Spinal cord (tissue), 10 donors: ENCODE measurements at places on chromosomes 7 and 10.

DNA sequence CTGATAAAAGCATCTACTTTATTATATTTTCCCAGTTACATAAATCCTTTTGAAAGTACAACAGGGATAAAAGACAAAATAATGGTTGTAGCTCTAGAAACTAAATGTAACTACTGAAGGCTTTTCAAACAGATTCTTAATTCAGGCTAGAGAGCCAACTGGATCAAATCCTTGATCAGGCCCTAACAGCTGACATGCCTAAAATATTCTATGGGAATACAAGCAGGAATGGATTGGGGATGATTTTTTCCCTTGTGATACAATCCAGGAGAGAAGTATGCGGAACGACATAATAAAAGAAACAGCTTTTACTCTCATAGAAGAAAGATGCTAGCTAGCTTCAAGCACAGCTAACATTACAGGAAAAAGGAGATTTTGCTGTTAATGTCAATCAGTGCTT is 49.0 kb downstream of the NT5C2 start:
- peak; percentile 3 for DNase-seq

DNA sequence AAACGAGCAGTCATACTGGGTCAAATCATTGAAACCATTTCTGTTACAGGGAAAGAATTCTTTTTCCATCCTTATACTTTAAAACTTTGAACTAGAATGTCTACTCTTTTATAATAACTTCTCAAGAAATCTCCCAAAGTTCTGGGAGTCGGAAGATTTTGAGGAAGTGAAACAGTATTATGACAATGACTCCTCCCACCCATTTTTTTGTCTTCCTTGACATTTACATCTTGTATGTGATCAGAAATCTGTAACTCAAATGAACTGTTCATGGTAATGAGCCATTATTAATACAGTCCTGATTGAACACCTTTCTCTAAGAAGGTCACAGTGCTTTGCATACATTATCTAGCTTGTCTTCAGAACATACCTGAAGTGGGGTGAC is 227.4 kb downstream of the CELF2 start:
- DNase-seq = no peak

DNA sequence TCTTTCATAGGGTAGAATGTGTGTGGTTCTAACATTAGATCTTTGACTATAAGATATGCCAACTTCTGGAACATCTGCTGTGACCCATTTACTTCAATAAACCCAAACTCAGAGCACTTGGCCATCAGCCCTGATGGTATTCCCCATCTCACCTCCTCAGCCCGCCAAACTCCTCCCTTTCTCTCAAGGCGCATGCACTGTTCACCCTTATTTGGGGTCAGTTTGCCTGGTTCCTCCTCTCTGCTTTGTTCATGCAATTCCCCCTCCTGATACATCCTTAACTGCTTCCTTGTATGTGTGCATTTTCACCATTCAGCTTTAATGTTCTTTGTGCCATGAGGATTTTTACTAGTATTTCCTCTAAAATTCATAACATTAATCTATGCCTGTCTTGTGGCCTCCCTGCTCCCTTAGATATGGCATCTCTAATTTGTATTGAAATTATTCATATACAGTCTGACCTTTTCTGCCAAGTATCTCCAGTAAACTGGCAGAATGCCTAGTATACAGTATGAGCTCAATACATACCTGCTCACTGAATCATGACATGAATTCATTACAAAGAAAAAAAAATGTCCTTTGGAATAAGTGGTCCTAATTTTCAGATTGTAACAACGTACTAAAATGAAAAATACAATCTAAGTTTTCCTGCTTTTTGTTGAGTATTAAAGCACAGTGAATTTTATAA is 336.8 kb upstream of the IGFBP3 start:
- no peak for DNase-seq

DNA sequence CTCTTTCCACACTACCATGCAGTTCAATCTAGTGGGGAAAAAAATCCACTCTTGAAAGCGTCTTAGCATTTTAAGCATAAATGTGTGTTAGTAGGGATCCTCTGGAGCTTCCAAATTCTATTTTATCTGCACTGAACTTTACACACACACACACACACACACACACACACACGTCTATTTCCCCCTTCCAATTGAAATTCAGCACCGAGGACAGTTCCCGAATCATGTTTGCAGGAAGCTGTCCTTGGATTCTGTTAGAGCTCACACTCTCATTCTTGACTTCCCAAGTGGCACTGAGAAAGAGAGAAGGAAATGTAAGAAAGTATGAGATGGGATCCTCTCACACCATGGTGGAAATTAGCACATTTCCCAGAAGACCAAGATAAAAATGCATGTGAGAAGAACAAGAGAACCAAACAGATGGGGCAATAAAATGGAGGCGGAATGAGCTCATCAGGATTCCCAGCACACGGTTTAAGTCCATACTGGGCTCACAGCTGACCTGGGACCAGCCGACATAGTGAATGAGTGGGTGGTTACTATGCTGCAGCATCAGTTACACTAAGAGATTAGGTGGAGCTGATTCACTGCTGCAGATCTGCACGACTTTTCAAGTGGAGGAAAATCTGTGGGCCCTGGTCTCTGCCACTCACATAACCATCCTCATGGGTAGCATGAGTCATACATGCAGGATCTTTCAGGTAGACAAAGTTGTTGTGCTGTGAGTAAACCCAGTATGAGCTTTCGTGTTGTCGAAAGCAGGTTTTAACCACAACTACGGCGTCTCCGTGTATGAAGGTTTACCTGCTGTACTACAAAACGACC is 3.3 kb upstream of the NPTX2 start:
- DNase-seq = no peak

GRCh38 chr7:31860925-31861324 is 173.9 kb downstream of the PPP1R17 start:
- DNase-seq = no peak

GRCh38 chr7:37344886-37345579 is 103.6 kb downstream of the ELMO1 start:
- peak; percentile 71 for DNase-seq

DNA sequence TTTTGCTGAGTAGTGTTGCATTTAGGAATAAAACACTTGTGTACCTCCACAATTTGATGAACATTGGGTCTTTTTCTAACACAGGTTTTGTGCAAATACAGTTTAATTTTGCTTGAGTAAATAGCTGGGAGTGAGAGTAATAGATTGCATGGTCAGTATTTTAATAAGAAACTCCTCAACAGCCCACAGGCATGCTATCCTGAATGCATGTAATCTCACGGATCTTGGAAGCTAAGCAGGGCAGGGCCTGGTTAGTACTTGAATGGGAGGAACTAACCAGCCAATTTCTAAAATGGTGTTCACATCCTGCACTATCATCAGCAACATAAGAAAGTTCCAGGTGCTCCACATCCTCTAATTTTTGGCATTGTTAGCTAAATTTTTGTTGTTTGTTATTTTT is 685.4 kb upstream of the MBL2 start:
- no peak for DNase-seq

DNA sequence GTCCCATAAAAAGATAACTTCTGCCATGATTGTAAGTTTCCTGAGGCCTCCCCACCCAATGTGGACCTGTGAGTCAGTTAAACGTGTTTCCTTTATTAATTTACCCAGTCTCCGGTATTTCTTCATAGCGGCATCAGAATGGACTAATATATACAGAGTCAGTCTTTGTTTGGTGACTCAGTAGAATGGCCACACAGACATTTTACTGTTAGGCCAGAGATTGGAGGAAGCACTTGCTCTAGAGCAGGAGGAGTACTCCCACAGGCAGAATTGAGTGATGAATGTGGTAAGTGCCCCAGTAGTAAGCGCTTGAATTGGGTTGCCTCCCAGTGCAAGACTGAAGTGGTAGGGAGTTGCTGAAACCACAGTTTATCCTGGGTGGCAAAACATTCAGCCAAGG is 149.5 kb upstream of the SMIM30 start:
- no peak for DNase-seq

- DNase-seq = no peak
Measured at GRCh38 chr10:90993340-90993739, 72.5 kb upstream of the ANKRD1 start.

DNA sequence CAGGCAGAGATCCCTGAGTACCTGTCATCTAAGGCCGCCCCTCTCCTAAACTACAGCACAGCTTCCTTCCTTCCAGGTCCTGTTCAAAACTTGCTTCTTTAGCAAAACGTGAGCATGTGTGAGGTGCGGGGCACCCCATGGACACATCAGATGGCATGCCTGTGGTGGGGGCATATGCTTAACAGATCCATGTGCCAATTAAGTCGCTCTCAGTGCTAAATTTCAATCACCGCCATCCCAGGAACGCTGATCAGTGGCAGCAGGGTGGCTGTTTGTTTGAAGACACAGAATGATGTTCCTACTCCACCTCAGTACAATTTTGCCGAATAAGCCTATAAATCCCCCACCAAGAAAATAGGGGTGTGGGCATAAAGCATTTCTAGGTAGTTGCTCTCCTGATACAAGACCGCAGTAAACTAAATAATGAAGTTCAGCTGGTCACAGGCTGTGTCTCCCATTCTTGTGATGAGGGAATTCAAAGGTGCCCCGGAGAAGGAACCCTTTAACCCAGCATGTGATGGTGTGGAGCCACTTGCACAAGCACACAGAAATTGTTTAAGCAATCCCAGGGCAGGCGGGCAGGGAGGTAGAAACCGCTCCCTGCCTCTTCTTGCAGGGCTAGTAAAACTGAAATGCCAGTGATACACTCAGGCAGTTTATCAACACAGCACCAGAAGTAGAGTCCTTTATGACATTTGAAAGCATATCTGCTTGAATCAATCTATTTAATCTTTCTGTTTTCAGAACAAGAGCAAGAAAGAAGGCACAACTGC is 205.7 kb downstream of the SORCS1 start:
- no peak for DNase-seq

DNA sequence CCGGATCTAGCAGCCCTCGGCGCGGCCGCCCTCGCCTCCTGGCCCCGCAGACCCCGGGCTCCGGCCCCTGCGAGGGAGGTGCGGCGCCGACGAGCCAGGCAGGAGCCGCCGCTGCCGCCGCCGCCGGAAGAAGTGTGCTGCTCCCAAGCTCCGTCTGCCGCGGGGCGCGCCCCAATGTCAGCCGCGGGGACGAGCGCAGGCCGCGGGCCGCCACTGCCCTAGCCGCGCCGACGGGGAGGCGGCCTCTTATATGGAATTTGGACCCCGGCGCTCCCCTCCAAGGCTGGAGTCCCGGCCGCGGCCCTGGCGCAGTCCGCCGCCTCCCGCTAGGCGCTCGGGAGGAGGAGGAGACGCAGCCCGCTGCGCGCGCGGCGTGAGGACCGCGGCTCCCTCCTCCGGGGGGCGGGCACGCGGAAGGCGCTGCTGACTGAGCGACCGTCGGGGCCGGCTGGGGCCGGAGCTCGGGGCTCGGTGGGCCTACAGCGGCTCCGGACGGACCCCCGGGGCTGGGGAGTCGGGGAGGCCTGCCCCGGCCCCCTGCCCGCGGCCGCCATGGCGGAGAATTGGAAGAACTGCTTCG is at the start of gene TRIM8:
Gene TRIM8, plus strand, starts transcription at position 414 of the 580 bp plus-strand sequence. Its CDS starts 139 bp downstream, at position 553.
- no peak for DNase-seq

GRCh38 chr7:151378011-151378410 is 31.8 kb downstream of the WDR86 start:
- no peak for DNase-seq

GRCh38 chr7:38425509-38425908 is 152.1 kb upstream of the TARP start:
- no peak for DNase-seq

DNA sequence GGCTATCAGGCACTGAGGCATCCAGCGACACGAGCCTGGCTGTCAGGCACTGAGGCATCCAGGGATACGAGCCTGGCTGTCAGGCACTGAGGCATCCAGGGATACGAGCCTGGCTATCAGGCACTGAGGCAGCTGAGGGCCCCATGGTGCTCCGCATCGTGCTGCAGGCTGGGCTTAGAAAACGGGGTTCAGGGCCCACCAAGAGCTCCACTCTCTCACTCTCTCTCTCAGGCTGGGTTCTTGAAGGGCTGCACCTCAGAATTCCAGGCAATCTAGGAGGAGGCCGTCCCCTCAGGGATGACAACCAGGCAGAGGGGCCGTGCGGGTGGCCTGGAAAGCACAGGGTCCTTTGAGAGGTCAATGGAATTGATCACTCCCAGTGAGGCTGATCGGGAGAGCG is 69.0 kb downstream of the CFAP46 start:
- no peak for DNase-seq

DNA sequence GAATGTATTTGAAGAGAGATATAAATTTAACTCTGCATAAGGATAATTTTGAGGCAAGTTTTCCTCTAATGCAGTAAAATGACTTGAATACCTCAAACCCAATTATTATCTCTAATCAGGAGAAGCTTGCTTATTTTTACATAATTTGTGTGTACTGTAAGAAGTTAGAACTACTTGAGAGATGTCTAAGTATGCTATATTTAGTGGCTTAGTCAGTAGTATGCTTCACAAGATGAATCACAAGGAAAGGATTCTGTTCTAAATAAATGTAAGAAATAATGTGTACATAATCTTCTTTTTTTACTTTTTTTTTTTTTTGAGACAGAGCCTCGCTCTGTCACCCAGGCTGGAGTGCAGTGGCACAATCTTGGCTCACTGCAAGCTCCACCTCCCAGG is 13.7 kb downstream of the PHTF2 start:
- no peak for DNase-seq

DNA sequence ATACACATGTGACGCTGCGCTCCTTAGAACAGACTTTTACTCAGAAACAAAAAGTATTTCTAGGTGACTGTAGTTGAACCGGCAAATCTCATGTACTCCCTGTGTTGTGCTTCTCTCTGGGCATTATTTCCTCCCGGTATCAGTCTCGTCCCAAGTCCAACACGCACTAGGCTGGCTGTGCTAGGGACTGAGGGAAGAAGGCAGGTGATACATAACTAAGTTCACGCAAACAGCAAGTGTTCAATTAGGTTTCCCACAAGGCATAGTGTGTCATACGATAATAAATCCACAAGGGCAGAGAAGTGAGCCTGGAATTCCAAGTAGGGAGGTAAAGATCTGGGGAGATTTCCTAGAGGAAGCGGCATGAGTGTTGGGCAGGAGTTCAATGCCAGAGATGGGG is 20.4 kb downstream of the FAM53B start:
- no peak for DNase-seq

DNA sequence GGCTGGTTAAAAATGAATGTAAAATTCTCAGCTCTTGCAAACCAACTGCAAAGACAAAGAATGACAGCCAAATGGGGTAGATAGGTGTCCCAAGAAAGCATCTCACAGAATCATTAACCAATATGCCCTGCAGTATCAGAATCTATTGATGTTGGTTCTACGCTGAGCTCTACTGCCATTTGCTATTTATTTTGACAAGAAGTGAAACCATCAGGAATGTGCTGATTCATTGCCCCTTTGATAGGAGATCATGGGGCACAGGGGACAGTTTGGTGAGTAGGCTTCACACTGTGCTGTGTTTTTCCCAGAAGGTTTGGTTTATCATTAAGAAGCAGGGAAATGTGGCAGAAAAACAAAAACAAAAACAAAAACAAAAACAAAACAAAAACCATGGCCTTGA is 19.4 kb upstream of the CDC14C start:
- no peak for DNase-seq

DNA sequence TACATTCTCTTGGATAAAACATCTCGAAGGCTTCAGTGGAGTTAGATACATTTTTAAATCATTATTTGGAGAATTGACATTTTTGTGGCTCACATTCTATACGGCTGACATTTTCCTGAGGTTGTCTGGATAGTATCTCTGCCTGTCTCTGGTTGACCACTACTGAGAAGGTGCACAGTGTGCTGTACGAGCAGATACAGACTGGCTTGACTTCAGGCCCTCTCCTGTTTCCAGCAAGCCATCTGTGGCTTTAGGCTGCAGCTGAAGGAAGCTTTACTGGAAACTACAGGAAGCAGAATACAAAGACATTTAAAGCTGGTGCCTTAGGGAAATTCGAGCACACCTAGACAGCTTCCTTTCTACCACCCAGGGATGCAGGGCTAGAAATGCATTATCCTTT is 39.3 kb upstream of the RSU1 start:
- DNase-seq = no peak

- no peak for DNase-seq
Measured at GRCh38 chr7:107969856-107970255, 33.1 kb downstream of the LAMB1 start.
